Suppressor macrophage (primary cell): ENCODE measurements at places on chromosomes 13 and 19.
A peak's percentile ranks its signal among the peaks of the same experiment; 100 is the strongest.

DNA sequence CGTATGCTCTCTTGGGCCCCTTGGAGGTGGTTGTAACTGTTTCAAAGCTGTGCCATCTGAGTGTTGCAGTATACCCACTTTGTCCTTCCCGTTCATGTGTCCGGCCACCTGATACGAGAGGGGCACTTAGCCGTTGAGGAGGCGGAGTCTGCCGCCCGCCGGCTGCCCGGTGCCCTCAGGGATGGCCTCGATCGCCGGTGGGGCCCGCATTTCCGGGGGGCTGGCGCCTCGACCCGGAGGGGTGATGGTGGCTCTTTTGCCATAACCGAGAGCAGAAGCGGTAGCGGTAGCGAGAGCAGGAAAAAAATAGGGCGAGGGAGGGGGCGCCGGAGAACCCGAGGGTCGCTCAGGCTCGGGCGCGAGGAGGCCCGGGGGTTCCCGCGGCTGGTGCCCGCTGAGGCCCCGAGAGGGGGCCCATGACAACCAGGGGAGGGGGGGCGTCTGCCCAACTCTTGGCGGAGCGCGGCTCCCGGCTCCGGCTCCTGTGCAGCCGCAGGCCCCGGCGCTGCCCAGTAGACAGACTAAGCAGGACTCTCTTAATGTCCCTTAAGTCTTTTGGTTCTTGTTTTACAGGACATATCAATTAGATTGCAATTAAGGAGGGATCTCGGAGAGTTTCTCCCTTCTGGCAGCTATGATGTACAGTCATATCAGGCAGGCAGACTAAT lies 342.7 kb upstream of the SGCG start:
- no peak for DNase-seq

- no peak for DNase-seq
Observed at GRCh38 chr13:41751277-41751676, 209.6 kb downstream of the VWA8 start.

DNA sequence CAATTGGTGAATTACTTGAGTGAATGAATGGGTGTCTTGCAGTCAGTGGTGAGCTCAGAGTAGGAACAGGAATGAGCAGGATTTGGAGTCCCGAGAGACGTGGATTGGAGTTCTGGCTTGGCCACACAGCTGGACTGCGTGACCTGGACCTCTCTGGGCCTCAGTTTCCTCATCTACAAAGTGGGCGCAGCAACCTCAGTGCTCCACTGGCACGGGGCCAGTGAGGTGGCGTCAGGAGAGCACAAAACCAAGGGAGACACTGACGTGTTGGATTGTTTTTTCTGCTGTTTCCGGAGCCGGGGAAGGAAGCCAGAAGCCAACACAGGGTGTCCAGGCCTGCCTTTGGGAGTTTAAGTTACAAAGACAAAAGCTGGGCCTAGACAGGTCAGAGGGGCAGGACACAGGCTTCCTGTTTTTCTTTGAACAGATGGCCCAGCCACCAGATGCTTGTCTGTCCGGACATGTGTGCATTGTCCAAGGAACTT lies 6.5 kb upstream of the DOCK6 start:
- peak; percentile 21 for DNase-seq

DNA sequence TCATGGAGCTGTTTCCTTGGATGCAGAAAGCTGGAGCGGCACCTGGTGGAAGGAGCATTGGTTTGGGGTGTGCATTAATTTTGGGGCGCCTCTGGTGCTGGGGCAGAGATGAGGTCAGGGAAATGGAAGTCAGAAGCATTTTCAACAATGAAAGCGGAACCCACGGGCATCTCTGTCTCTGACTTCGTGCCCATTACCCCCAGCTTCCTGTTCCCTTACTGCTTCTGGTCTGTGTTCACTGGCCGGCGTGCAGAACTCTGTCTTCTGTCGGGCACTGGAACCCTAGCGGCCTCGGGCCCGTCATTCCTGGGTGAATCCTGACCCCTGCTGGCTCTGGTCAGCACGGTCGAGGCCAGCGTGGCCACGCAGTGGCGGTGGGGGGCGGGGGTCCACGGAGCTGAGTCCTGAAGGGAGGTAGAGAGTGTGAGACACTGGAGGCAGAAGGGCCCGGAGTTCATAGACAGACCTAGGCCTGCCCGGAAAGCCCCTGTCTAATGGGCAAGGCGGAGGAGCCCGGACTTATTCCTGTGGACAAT lies 7.9 kb upstream of the LINGO3 start:
- peak; percentile 94 for DNase-seq

DNA sequence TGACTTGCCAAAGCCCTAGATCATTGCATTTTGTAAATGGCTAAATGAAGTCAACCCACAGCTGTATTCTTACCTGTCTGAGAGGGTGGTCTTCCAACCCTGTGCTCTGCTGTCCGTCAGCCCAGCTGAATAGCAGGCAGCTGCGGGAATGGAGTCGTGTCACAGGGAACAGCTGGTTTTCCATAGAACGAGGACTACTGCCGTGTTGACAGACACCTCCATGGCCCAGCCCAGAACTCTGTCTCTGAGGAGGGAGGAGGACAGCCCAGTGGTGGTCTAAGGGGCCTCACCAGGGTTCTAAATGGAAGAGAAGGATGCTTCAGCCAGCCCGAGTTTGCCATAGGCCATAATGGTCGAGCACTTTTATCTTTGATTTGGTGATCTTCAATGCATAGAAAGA lies 110.7 kb downstream of the SLC7A1 start:
- no peak for DNase-seq

GRCh38 chr13:50801087-50801931 lies 42.2 kb downstream of the DLEU7 start:
- DNase-seq, result peak; percentile 89

GRCh38 chr19:31546205-31546960 lies 197.1 kb upstream of the TSHZ3 start:
- no peak for DNase-seq

GRCh38 chr19:41354343-41354953 lies 726 bp upstream of the TGFB1 start:
- no peak for DNase-seq

DNA sequence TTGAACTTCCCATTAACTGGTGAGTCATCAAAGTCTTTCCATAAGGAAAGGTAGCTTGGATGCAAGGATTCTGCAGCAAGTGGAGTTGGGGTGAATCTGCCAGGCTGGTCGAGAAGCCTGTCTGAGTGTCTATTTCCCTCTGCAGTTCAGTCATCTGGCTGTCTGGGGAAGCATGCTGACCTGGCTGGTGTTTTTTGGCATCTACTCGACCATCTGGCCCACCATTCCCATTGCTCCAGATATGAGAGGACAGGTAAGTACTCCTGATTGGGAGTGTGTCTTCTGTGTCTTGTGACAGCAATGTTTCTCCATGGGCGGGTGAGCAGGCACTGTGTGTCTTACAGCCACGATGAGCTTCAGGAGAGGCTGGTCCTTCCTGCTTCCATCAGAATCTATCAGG lies 189.7 kb downstream of the SHISA2 start:
- DNase-seq, result no peak

GRCh38 chr13:103097366-103097928 lies 31.2 kb upstream of the SLC10A2 start:
- DNase-seq, result no peak

GRCh38 chr19:1747285-1748114 lies 5.8 kb upstream of the ONECUT3 start:
- DNase-seq, result no peak

DNA sequence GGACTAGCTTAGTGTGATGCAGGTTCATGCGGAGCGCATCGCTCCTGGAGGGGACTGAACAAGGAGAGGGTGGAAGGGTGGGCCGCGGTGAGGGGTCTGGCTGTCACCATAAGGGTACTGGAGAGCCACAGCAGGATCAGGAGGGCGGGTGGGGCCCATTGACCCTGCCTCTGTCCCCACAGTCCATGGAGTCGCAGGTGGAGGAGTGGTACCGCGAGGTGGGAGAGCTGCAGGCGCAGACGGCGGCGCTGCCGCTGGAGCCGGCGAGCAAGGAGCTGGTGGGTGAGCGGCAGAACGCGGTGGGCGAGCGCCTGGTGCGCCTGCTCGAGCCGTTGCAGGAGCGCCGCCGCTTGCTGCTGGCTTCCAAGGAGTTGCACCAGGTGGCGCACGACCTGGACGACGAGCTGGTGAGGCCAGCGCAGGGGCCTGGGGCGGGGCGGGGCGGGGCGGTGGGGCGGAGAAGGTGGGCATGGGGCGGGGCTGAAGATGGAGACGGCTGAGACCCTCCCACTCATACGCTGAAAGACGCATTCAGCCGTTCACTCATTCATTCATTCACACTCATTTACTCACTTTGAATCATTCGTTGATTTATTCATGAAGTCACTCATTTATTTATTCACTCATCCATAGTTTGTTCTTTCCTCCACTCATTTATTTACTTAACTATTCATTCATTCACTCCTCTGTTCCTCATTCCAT lies 27.5 kb upstream of the SHKBP1 start:
- DNase-seq, result peak; percentile 54

DNA sequence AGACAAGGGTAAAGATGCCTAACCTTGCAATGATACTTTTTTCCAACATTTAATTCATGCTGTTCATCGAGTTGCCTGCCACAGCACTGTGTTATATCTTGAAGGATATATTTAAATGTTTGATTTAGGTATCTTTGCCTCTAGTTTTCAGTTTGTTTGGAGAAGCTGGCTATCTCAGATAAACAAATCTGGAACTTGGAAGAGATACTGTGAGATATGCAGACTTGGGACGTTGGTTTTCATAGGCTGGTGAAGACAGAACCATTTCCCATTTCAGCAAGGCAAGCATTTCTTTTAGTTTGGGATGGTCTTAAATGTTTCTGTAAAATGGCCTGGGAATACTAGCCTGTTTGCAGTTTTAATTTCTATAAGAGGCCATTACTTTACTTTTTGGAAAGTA lies 3.3 kb downstream of the RNASEH2B start:
- no peak for DNase-seq

DNA sequence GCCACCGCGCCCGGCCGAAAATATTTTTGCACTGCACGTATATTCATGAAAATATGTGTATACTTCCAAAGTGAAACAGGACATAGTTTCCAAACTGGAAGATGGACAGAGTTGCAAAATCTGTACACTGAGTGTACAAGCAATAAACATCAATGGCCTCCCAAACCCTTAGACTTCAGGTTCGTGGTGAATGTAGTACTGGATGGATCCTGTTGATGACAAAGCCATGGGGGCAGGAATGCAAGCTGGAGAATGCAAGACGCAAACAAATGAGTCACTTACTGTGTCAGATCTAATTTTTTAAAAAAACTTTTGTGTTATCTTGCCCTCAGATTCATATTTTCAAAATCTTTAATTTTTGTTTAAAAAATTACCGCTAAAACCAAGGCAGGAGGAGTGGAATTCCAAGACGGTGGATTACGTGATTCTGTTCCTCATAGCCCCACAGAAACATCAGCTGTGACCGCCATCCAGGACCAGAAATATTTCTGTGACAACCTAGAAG lies 12.7 kb upstream of the LILRA2 start:
- no peak for DNase-seq

DNA sequence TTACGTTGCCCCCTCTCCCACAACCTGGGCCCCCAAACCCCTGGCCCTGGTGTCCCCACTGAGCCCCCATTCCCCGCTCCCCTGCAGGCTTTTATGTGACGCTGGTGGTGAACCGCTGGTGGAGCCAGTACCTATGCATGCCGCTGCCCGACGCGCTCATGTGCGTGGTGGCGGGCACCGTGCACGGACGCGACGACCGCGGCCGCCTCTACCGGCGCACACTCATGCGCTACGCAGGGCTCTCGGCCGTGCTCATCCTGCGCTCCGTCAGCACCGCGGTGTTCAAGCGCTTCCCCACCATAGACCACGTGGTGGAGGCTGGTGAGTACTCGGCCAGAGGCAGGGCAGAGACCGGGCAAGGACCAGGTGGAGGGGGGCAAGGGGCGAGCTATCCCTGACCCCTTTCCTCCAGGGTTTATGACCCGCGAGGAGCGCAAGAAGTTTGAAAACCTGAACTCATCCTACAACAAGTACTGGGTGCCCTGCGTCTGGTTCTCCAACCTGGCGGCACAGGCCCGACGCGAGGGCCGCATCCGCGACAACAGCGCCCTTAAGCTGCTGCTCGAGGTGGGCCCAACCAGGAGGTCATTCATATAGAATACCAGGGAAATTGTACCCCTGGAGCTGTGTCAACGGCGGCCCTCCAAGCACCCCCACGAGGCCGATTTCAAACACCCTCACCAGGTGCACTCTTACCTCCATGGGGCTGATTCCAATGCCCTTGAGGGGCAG lies 3.0 kb downstream of the BEST2 start:
- no peak for DNase-seq

GRCh38 chr13:79547211-79548195 lies 66.5 kb downstream of the NDFIP2 start:
- no peak for DNase-seq

- DNase-seq, result no peak
Observed at GRCh38 chr19:39677961-39678889, 22.5 kb downstream of the LGALS16 start.

DNA sequence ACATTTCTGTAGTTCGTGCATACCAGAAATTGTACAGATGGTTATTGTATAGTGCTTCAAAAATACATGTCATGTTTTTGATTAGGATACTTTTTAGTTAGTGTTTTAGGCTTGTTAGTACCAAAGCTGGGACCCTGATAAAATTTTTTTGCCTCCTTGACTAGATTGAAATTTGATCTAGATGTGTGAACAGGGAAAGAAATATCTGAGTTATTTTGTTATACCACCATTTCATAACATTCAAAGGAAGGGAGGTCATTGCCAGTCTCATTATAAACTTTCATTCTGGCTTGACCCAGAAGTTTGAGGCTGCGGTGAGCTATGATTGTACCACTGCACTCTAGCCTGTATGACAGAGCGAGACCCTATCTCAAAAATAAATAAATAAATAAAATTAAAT lies 9.0 kb downstream of the LMO7 start:
- no peak for DNase-seq

DNA sequence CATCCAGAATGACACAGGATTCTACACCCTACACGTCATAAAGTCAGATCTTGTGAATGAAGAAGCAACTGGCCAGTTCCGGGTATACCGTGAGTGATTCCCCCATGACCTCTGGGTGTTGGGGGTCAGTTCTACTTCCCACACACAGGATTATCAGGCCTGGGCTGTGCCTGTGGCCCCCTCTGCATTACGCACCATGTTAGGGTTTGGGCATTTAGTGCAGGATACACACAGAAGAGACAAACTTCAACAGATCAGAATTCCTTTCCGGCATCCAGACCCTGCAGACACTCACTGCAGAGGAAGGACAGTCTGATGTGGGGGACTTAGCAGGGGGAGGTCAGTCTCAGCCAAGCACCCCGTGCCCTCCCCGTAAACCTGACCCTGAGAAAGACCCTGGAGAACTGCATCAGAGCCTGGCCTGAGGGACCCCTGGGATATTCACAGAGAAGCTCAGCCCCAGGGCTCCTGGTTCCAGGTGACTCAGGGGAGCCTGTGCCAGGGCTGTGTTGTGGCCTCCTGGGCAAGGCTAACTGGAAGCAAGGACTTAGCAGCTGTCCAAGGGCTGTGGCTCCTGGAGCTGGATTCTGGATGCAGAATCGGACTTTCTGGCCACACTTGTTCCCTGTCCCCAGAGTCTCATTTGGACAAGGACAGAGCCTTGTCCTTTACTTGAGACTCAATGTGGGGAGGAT lies 1.7 kb downstream of the CEACAM5 start:
- no peak for DNase-seq
